ENCODE measurements at places on chromosomes 6 and 20.
A peak's percentile ranks its signal among the peaks of the same experiment; 100 is the strongest.

GRCh38 chr20:41512624-41513023 is 105.6 kb downstream of the CHD6 start:
- no peak for DNase-seq

GRCh38 chr6:52010806-52011205 is 76.6 kb downstream of the PKHD1 start:
- no peak for DNase-seq

DNA sequence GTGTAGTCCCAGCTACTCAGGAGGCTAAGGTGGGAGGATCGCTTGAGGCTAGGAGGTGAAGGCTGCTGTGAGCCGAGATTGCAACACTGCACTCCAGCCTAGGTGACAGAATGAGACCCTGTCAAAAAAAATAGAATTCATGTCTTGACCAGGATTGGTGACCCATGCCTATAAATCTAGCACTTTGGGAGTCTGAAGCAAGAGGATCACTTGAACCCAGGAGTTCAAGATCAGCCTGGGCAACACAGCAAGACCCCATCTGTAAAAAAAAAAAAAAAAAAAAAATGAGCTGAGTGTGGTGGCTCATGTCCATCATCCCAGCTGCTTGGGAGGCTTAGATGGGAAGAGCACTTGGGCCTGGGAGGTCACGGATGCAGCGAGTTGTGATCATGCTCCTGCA is 34.3 kb downstream of the GINM1 start:
- DNase-seq, result no peak

DNA sequence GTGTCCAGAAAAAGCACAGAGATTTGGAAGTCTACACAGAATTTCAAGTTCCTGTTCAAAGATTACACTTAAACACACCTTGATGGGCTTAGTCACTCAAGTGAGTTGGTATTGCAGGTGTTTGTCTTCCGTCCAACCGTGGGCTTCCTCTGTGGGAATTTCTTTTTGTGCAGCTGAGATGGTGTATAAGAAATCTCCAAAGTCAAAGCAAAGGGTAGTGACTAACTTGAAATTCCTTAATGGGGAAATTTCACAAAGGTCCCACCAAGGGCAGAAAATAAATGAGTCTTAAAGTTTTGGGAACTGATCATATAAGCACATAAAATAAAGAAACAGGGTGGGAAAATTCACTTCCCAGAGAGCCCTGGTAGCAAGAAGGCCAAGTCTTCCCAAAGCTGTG is 102.0 kb upstream of the TNFAIP3 start:
- DNase-seq, result no peak

DNA sequence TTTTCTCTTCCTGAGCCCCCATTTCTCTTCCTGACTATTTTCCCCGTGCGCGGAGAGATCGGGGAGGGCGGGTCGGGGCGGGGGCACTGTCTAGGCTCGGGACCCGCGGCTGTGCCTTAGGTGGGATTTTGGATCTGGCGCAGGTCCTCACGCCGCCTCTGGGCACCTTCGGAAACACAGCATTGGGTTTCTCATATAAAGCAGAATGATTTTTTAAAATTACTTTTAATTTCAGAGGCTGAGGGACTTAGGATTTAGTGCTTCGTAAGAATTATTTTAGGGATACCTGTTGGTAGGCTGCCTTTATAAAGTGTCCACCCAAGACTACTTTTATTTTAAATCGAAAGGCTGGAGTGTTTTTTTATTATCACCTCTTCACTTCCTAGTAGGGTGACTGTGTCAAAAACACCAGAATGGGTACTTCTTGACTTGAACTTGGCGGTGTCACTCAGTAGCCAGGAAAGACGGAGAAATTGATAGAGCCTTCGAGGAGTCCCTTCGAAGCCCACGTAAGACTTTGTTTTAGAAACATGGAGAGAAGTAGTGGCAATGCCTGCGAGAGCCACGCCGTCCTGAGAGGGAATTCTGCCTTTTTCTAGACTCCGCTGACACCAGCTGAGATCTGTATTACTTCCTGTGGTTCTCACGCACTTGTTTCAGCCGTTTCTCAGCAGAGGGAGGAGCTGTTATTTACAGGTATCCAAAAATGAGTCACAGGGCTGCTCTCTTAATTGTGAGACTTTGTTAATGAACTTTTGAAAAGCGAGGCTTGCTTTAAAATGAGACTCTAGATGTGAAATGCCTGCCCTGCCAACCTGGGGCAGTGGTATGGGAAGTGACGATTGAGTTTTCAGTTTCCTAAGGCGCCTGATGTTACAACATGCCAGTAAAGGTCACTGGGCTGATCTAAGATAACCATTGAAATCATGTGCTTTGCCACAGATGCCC is 667 bp downstream of the STX11 start:
- DNase-seq, result peak; percentile 31

DNA sequence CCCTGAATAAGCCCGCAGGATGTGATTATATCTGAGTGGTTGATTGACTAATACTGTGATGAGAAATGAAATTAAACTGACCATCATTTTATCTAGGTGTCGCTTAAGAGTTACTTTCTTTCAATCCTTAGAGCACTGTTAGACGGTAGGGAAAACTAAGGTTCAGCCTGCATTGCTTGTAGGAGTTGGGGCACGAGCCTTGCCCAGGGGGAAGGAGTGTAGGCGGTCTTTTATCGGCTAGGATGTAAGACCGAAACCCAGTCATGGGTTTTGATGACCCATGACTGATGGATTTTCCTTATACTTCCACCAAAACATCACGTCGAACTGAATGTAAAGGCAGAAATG is 392 bp upstream of the TASP1 start:
- DNase-seq, result peak; percentile 4

- DNase-seq, result no peak
These were observed 27.4 kb downstream of the COL11A2 start for GRCh38 chr6:33164665-33165373.

DNA sequence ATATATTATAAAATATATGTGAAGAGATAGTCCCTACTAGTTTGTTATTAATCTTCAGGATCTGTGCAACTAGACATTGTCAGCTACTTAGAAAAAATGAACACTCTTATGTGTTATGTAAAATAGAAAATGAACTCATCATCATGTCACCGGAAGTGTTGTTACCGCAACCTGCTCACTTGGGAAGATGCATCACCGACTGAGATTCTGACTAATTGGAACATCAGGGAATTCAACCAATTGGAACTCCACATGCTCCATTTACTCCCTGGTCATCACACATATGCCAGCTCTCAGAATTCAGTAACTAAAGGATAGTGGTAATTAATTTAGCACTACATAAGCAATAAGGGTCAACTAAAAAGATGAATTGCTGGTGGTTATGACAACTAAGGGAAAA is 16.7 kb upstream of the B3GAT2 start:
- DNase-seq, result no peak

GRCh38 chr6:66605971-66606370 is 898.9 kb upstream of the EYS start:
- no peak for DNase-seq

DNA sequence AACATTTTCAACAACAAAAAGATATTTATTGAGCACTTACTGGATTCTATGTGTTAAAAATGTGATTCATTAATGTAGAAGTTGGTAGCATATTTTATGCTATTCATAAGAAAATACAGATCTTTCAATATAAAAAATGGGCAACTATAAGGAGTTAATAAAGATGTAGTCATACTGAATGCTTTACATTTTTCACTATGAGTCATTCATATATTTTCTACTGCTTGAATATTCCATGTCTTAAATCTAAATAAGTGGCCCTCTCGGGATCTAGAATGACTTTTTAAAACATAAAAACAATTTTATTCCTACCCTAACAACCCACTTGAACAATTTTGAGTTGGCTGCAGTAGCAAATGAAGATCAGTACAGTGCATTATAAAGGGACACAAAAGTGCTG is 362.1 kb downstream of the PHF3 start:
- no peak for DNase-seq

- DNase-seq, result no peak
These were observed 8.4 kb upstream of the RNF217 start for GRCh38 chr6:124953808-124954207.

GRCh38 chr6:90173262-90173925 is 123.2 kb downstream of the BACH2 start:
- no peak for DNase-seq

DNA sequence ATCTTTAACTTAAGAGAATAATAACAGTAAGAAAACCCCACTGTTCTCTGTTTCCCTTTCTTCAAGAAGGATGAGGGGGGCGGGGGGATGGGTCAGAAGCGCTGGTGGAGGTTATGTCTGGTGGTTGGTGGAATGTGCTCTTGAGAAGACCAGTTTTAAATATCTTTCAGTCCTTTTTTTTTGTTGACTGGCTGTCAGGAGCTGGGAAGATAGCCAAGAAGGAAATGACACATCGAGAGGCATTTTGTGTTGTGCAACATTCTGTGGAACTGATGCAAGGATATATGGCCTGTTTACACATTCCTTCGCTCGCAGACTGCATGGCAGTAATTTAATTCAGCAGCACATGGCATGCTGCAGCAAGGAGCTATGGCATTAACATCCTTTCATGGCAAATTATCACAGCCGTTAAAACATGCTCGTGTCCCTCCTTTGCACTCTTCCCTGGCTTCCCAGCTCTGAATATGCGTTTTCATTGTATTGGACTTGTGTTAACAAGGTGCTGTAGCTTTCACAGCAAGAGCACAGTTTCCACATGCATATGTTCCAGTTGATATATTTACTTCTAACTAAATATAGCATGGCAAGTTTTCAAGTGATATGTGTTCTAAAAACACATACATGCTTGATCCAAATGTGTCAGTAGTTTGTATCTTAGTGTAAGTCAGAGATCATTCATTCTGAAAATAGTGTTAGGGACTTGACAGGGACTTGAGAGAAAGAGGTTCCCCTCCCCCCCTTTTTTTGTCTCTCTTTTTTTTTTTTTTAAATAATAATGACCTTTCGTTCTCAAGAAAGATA is 68.2 kb upstream of the SUPT3H start:
- peak; percentile 99 for DNase-seq

DNA sequence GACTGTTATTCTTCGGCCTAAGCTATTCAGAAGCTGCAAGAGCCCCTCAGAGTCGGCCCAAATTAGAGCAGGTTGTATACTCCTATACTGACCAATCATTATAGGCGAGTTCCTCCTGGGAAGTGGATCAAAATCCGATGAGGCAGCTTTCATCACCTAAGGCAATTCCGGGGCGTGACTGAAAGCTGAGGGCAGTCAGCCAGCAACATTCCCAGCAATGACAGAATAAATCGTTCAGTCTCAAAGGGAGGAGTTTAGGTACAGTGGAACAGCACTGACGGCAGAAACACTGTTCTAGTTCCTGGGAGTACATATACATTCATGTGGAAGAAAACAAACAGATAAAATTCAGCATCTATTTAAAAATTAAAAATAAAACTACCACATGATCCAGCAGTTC is 10.8 kb downstream of the HLA-DQB2 start:
- DNase-seq, result no peak

DNA sequence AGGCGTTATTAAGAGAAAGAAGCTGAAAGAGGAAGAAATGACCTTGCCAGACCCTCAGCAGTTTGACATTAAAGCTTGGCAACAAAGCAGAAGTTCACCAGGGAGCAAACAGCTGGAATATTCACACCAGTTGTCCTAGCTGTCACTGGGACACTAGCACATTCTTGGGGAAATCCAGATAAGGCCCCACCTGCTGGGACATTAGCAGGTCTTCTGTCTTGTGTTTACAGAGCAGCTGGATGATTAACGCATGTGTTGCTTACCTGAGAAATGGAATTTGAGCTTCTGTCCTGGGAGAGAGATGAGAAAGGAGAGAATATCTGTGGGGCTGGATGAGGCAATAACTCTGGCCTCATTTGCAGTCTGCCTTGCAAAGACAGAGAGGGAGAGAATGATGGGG is 137.6 kb upstream of the RIN2 start:
- DNase-seq, result no peak

- no peak for DNase-seq
These were observed 226.5 kb upstream of the CDYL start for GRCh38 chr6:4549556-4550226.

DNA sequence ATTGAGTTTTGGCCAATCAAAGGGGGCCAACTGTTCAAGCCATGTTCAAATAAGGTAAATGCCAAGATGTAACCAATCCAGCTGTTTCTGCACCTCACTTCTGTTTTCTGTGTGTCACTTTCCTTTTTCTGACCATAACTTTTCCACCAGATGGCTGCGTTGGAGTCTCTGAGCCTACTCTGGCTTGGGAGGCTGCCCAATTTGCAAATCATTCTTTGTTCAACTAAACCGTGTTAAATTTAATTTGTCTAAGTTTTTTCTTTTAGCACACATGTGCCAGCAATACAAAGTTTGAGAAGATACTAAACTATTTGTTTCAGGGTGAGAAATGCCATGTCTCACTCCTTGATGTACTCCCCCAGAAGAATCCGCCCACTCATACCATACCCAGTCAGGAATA is 52.1 kb downstream of the IYD start:
- DNase-seq, result no peak

DNA sequence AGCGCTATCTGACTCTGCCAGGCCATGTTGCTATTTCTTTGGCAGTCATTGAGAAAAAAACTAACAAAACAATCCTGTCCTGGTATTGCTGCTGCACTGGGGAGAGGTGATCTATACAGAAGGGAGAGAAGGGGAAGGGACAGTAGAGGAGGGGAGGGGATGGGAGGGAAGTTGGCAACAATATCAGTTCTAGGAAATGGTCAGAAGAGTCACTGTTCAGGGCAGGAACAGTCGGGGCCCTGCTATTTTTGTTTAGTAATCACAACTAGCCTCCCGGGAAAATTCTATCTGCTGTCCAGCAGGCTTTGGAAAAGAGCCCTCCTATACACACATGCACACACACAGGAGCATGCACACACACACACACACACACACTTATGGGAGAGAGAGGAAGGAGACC is 142.3 kb upstream of the CARMIL1 start:
- DNase-seq, result peak; percentile 23

- peak; percentile 15 for DNase-seq
These were observed 292.1 kb downstream of the QKI start for GRCh38 chr6:163706500-163707087.

DNA sequence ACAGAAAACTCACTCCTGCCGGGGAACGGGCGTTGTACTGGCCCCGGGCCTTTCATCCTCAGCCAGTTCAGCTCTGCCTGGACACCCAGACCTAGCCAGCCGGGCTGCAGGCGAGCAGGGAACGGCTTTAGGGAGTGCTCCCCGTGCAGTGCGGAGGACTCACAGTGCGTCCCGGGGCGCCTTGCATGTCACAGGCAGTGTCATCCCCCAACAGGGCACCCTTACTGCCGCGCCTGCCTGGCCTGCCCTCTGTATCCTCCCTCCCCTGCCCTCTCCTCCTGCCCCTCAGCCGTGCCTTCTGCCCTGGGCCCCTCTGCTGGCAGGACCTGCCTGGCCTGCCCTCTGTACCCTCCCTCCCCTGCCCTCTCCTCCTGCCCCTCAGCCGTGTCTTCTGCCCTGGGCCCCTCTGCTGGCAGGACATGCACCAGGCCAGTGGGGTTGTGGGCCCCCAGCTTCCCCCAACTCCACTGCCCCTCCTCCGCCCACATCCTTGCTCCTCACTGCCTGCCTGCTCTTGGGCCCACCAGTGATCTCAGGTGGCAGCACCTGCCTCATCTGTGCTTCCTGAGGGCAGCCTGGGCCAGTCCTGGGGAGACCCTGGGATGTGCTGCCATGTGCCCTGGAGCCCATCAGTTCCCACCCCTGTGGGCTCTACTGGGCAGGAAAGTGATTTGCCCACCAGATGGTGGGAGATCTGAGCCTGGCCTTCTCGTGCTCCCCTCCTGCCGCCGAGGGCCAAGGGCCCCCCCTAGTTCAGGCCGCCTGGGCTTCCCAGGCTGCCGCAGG is 43.0 kb downstream of the PYGB start:
- no peak for DNase-seq

- DNase-seq, result no peak
These were observed 183.3 kb downstream of the EDN1 start for GRCh38 chr6:12473494-12473893.

- no peak for DNase-seq
These were observed 47.0 kb downstream of the ARID1B start for GRCh38 chr6:156824142-156824541.

- DNase-seq, result no peak
These were observed 108.8 kb downstream of the HUS1B start for GRCh38 chr6:548091-548490.
